ENCODE measurements at places on chromosomes 16 and 17. TPM values are rescaled to one million over a fixed set of nuclear protein-coding genes. Genes with fewer than 3 reads are reported as not detected.
A peak's percentile ranks its signal among the peaks of the same experiment; 100 is the strongest.

Gene CCL8
- total RNA-seq: 0.56 TPM

DNA sequence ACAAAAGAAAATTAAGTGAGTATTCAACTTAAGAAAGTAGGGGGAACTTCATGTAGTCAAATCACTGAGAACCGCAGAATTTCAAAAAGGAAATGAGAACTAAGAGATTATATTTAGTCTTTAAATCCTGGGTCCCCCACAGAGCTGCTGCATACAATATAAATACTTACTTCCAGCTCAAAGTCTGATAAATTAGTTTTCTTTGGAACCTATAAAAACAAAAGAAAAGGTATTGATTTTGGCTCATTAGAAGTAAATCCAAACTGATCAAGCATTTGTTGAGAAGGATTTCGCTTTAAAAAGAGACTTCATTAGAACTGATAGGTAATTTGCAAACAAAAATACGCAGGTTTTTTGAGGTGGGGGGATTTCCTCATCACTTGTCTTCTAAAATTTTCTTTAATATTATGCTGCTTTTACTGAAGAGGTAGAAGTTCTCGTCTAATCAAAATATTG lies 21.9 kb downstream of the PARN start:
- no peak for DNase-seq

DNA sequence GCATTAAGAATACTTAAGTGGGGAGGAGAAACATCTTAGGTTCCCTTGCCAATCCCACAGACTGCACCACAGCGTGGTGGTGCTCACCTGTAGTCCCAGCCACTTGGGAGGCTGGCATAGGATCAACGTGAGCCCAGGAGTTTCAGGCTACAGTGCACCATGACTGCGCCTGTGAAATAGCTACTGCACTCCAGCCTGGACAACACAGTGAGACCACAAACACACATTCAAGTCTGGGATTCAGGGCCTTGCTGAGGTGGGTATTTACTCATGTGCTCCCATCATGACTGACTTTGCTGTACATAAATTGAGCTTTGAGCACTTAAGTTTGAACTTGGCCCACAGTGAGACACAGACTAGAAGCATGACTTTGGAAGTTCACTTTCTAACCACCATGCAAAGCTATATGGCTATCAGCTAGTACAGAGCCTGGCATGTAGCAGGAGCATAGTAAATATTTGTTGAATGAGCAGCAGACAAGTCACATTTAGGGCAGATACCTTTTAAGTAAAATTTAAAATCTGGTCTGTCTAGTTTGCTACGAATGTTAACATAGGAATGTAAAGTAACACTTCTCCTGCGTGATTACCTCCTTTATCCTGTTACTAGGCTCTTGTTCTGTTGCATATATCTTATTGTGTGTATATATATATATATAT lies 33.5 kb downstream of the CEP95 start:
- no peak for DNase-seq

DNA sequence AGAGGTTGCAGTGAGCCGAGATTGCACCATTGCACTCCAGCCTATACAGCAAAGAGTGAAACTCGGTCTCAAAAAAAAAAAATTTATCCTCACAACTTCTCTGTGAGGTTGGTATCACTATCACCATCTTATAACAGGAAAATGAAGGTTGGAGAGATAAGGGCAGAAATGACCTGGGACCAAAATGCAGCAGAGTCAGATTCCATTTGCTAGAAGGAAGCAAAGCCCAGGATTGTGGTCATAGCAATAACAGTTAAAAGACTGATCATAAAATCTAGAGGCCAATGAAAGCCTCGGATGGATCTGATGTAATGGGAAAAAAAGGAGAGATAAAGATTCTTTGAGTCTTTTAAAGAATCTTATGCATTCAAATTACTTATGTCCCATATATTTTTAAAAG lies 69.6 kb upstream of the TEKT1 start:
- no peak for DNase-seq

DNA sequence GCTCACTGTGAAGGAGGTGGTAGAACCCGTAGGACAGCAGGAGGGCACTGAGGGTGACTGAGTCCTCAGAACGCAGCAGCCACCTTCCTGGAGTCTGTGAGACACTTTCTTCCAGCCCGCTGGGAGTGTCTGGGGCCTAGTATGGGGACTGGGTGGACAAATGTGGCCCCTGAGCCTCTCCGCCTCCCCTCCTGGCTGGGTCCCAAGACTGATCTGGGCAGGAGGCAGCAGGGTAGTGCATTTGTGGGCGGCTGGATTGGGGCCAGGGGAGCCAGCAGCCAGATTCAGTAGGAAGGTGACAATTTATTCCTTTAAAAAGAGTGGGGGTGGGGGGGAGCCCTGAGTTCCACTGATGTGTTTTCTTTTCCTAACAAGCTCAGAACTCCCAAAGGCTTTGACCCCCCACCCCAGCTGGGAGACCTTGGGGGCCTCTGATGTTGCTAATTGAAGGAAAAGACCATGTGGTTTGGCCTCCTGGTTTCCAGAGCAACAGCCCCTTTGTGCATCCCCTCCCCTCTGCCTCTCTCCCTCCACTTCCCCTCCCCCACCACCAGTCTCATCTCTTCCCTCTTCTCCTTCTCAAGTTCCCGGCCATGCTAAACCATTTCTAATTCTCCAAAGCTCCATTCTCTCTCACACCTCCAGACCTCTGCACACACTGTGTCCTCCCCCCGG lies 4.4 kb downstream of the CLEC19A start:
- no peak for DNase-seq

- DNase-seq: no peak
Observed at GRCh38 chr16:75754141-75754540, 27.9 kb upstream of the CPHXL start.

Gene EMP2
- 80.4 TPM for total RNA-seq

- DNase-seq: no peak
Observed at GRCh38 chr16:1426734-1427471, 4.0 kb upstream of the PERCC1 start.

- no peak for DNase-seq
Observed at GRCh38 chr17:48925251-48925990, 17.2 kb downstream of the UBE2Z start.

GRCh38 chr16:53803451-53803850 lies 99.5 kb downstream of the FTO start:
- no peak for DNase-seq

DNA sequence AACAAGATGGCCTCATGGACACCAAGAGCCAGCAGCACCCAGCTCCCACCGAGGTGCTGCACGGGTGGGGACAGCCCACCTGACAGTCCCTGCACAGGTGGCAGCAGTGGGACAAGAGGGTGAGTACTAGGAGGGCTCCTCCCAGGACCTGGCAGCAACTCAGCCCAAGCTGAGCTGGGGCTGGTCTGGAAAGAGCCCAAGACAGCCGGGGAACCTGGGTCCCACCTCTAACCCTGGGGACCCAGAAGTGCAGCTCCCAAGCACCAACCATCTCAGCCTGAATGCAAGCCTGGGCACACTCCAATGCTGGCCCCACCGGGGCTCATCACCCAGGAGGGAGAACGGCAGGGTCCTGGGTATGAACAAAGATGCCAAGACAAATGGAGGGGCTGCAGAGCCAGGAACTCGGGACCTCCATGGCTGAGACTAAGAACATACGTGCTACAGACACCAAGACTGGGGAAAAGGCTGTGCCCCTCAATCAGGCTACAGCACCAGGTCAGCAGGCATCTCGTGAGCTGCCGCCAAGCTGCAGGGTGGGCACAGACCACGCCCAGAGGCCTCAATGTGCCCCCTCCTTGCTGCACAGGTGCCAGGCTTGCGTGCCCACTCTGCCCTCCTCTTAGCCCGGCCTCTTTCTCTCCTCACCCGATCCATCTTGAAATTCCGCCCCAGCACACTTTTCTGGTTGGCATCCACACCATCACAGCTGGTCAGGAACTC lies 37.5 kb upstream of the GSG1L start:
- DNase-seq: no peak

DNA sequence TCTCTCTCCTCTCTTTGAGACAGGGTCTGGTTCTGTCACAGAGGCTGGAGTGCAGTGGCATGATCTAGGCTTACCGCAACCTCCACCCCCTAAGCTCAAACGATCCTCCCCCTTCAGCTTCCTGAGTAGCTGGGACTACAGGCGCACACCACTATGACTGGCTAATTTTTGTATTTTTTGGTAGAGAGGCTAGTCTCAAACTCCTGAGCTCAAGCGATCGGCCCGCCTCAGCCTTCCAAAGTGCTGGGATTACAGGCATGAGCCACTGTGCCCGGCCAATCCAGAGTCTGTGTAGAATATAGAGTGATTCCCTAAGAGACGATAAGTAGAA lies 65.8 kb upstream of the RPH3AL start:
- no peak for DNase-seq

DNA sequence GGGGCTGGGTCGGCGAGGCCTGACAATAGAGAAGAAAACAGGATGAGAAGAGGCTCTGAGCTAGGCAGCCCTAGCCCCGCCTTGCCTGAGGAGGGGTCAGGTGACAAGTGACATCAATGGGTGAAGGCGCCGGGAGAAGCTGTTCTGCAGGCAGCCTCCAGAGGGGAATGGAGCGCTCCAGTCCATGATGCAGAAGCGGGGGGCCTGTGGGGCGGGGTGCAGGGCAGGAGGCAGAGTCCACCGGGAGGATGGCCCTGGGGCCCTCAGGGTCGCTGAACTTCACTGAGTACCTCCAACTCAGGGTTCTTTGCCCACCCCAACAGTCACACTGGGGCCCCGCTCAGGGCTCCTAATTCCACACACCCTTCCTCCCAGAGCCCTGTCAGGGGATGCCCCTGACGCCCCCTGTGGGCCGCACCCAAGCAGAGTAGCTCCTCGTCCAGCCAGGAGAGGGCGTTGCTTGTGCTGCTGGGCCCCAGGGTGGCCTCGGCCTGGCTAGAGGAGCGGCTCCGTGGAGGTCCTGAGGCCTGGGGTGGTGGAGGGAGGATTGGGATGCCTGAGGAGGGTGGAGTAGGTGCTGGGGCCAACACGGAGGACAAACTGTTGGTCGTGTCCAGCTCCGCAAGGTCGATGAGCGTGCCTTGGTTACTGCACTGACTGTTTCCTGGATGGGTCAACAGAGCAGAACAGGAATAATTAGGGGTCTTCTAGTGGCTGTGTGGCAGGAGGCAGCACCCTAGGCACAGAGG lies 20.8 kb downstream of the GGA3 start:
- no peak for DNase-seq

- no peak for DNase-seq
Observed at GRCh38 chr17:32672711-32673110, 185.9 kb downstream of the CDK5R1 start.

DNA sequence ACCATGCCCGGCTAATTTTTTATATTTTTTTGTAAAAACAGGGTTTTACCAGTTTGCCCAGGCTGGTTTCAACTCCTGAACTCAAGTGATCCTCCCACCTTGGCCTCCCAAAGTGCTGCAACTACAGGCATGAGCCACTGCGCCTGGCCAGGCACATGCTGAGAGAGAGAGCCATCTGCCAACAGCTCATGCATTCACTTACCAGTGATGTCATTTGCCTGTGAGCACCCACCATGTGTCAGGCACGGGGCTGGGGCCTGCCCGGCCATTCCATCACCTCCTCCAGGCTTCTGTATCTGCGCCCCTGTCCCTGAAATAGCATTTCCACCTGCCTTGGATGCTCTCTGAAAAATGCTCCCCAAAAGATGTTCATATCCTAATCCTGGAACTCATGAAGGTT lies 43.6 kb upstream of the PEMT start:
- no peak for DNase-seq

Gene LLGL2
- 5.4 TPM for total RNA-seq

Gene TBX2
- 12.2 TPM for total RNA-seq

DNA sequence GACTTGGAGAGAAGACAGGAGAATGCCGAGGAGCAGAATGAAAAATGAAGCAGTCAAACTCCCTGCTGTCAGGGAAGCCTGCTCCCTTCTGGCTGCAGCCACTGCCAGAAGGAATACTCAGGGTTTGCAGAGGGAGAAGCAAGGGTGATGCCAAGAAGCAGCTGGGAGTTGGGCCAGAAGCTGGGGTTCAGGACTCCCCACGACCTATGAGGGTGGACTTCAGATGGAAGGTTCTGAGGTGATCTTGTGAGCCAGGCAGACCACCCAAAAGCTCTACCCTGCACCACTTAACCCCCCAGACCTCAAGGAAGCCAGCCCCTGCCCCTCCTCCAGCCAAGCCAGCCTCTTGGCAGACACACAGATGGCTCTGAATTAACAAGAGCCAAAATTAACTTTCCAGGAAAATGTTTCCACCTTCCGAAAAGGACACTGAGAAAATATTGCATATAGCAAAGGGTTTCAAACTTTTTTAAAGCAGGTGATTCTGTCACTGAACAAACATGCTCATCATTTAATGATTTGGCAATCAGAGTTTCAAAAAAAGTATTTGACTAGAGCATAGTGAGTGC lies 126.0 kb upstream of the ERCC4 start:
- no peak for DNase-seq

Gene SPDYE4
- not detected for total RNA-seq

GRCh38 chr16:67170168-67170948 lies at the start of gene NOL3:
TSS of gene NOL3 (plus strand) at chr16:67170538.
- DNase-seq: peak; percentile 57

Gene MYO19
- total RNA-seq: 25.6 TPM

Gene CDH3
- total RNA-seq: 8.3 TPM

DNA sequence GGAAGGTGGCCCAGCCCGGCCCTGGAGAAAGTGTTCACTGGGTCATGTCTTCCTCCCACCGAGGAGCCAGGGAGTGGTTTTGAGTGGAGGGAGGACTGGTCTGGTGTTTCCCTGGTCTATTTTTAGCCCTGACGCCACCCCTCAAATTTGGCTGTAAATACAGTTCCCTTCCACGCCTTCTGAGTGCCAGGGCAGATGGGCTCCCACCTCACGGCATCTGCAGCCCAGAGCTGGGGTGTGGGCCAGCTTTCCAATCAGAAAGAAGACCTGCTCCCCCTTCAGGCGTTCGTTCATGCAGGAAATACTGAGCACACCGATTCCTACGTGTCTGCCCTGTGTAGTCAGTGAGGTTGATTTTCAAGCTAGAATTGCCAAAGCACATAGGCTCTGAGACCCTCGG lies 53.7 kb downstream of the SNX20 start:
- DNase-seq: no peak

Gene MYH3
- 2.6 TPM for total RNA-seq

DNA sequence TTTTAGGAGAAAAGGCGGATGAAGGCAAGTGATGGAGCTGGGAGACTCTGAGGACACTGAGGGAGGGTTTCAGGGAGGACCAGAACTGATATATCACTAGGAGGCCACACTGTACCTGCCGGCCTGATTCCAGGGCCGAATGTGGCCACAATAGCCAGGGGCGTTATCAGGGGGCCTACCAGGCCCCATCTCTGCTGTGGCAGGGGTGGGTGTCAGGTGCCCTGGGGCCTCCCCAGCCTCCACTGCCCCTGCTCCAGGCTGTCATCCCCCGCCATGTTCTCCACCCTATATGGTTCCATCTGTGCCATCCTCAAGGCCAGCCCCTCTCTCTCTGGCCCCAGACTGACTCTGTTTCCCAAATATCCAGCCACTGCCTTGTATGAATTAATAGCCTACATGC lies 246.5 kb downstream of the GSG1L start:
- no peak for DNase-seq

GRCh38 chr16:61926766-61927165 lies 109.5 kb downstream of the CDH8 start:
- no peak for DNase-seq

GRCh38 chr16:73233329-73233765 lies 185.4 kb upstream of the ZFHX3 start:
- no peak for DNase-seq

Measured in omental fat pad (tissue), 4 donors.